ENCODE measurements at places on chromosomes 16 and 17. TPM values are rescaled to one million over a fixed set of nuclear protein-coding genes. Genes with fewer than 3 reads are reported as not detected.

Gene TEKT5
- total RNA-seq, result not detected

Gene TMEM114
- total RNA-seq, result not detected

Gene TMEM100
- 2.7 TPM for total RNA-seq

Gene KRTAP3-2
- total RNA-seq, result not detected

Gene FNDC8
- total RNA-seq, result not detected

Gene BCL7C
- total RNA-seq, result 51.0 TPM

Gene ITGAX
- under 0.01 TPM for total RNA-seq

Gene ULK2
- 17.2 TPM for total RNA-seq

Gene TBC1D3G
- not detected for total RNA-seq

Gene CDT1
- 3.9 TPM for total RNA-seq

Gene CTRL
- 0.96 TPM for total RNA-seq

Gene CTRB1
- not detected for total RNA-seq

Gene GSDMA
- under 0.01 TPM for total RNA-seq

Gene PPP1R1B
- not detected for total RNA-seq

Gene CX3CL1
- 0.19 TPM for total RNA-seq

Measured in regular cardiac myocyte (primary cell).